ENCODE measurements at places on chromosomes 7 and 10.

DNA sequence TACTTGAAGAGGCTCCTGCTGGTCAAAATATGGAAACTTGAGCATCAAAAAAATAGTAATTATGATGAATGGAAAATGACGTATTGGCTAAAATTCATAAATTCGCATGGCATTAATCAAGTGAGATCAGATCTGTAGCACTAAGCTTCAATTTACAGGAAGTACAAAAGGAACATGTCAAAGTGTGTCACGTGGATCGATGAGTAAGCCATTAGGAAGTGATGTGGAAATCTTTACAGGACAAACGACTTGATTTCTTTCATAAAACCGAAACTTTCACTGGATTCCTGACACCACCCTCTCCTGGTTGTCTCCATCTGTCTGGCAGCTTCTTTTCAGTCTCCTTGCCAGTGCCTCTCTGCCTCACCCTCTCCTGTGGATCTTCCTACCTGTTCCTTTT is 25.8 kb downstream of the AKR1C8 start:
- no peak for DNase-seq

- no peak for DNase-seq
These were observed 11.3 kb upstream of the LAMB1 start for GRCh38 chr7:108014215-108014614.

DNA sequence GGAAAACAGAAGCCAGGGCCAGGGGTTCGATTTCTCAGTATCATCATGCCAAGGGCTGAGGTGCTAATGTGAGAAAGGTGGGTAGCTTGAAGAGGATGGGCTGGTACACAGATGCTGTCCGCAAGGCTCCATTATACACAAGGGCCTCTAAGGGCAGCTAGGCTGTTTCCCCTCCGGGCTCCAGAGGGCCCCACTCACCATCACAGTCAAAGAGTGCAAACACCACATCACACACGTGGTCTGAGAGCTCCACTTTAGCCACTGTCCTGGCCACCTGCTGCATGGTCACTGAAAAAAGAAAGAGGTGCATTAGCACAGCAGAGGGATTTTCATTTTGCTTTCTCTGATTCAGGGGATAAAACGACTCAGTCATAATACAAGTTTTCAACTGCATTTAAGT is 20.9 kb upstream of the DNAJB12 start:
- DNase-seq: no peak

GRCh38 chr7:37323966-37324365 is 124.7 kb downstream of the ELMO1 start:
- no peak for DNase-seq

GRCh38 chr7:37825038-37825437 is 23.4 kb upstream of the NME8 start:
- DNase-seq: no peak

- DNase-seq: no peak
These were observed 106.1 kb downstream of the KCNMA1 start for GRCh38 chr10:77531441-77532001.

DNA sequence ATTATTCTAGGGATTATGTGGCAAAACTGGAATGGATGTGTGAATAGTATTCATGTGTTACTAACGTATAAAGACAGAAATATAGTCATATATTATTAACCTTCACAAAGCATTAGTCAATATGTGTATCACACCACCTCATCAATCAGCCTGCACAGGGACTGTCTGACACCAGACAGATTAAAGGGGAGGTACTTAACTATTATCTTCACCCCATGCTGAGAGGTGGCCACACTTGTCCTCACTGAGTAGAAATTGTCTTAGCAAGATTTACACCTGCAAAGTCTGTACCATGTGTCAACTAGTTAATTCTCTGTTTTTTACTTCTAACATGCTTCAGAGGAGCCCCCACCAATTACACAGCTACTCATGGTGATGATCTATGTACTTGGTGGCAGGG is 146.3 kb upstream of the LRGUK start:
- no peak for DNase-seq

DNA sequence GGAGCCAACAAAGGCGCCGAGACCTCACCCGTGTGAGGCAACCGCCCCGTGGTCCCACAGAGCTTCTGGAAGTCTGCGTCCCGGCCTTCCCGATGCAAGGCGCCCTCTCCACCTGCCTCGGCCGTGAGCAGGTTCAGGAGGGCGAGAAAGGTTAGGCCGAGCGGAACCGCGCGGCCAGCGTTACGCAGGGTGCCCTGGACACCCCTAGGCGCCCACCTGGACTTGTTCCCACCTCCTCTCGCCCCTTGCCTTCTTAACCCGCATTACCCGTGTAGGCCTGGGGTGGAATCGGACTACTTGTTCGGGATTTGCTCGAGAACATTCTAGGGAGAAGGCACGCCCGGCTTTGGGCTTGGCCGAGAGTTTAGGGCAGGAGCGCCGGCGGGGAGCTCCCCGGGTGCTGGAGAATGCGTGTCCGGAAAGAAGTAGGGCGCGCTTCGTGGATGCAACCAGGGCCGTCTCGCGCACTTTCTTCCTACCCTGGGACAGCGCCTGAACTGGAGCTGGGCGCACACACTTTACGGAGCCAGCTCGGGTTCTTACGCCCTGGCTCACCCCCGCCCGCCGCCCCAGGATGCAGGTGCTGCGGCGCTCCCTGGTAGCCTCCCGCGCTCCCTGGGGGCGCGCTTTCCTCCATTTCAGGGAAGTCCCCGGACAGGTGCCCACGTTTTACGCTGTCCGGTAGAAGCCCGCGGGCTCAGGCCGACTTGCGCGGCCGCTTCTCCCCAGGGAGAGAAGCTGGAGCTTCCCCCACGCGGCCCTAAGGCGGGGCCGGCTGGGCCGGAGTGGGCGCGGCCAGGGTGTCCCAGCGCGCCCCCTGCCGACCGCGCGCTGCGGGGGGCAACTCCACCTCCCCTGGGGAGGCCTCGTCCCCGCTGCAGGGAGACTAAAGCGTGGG is 74.5 kb downstream of the INSIG1 start:
- no peak for DNase-seq

GRCh38 chr10:120657371-120657770 is 193.8 kb upstream of the WDR11 start:
- DNase-seq: no peak

DNA sequence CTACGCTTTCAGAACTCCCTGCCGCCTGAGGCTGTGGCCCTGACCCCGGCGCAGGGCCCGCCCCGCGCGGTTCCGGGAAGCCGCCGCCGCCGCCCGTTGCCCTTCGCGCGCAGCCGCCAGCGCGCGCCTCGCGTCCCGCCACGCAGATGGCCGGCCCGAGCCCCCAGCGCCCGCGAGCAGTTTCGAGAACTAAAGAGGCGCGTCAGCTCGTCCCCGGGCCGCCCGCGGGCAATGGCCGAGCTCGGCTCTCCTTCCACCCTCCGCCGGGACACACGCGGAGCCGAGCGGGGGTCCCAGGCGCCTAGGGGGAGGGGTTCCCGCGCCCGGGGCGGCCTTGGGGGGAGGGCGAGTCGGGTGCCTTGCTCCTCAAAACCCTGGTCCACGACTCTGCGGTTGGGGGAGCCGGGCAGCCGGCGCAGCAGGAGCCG is 1.8 kb downstream of the HNRNPF start:
- DNase-seq: peak; percentile 37
